Kidney epithelial cell (primary cell): ENCODE measurements at places on chromosomes 5 and 9. TPM values are rescaled to one million over a fixed set of nuclear protein-coding genes. Genes with fewer than 3 reads are reported as not detected.

The CDH9 gene
- total RNA-seq = not detected in 2 replicates

The LHX3 gene
- total RNA-seq = not detected in 2 replicates

The BHMT gene
- 0.14 and 0.88 TPM in 2 replicates for total RNA-seq

DNA sequence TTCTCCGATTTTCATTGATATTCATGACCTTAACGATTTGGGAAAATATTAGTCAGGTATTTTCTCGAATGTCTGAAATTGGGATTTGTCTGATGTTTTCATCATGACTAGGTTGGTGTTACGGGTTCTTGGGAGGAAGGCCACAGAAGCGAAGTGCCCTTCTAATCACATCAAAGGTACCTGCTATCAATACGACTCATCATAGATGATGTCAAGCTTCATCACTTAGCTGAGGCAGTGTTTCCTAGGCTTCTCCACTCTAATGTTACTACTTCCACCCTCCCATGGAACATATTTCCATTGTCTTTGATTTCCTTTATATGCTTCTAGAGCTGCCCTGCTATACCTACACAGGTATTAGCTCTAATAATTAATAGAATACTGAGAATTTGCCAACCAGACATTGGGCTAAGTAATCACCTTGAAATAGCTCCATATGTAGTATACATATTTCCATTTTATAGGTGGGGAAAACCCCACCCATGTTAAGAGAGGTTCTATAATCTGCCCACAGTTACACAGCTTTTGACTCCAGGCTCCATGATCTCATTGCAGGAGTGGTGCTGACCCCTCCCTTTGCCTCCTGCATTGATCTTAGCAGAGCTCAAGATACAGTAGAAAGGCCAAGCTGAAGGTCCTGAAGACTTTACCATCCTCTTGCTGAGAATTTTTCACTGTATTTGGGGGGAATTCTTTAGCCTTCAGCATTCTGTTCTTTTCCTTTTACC lies 238.6 kb upstream of the ADAMTSL1 start:
- no peak for DNase-seq

DNA sequence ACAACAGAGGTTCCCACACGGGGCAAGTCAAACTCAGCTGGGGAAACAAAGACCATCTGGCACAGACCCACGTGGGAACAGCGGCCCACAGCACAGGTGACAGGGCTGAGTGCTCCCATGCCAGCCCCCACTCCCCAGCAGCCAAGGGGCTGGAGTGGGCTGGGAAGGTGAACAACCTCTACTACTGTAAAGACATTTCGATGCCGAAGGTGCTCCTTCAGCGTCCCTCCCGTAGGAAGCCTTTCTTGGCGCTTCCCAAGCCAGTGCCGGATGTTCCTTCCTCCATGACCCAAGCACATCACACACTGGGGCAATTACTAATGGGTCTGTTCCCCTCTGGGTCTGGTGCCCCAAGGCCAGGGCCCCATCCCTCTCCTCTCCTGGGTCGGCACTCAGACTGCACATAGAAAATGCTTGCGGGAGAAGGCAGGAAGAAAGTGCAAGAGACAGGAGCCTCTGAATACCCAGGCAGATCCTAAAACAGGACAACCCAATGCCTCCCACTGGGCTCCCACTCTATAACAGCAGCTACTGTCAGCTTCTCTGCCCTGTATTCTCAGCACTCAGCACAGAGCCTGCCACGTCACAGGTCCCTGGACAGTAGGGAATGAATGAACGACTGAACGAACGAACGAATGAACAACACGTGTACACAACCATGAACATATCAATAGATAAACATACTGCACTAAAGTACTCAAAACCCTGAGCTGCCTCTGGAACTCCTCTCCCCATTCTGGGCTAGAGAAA lies 77.0 kb upstream of the LRRTM2 start:
- DNase-seq = no peak

GRCh38 chr5:164354139-164354751 lies 848.8 kb downstream of the MAT2B start:
- DNase-seq = no peak

DNA sequence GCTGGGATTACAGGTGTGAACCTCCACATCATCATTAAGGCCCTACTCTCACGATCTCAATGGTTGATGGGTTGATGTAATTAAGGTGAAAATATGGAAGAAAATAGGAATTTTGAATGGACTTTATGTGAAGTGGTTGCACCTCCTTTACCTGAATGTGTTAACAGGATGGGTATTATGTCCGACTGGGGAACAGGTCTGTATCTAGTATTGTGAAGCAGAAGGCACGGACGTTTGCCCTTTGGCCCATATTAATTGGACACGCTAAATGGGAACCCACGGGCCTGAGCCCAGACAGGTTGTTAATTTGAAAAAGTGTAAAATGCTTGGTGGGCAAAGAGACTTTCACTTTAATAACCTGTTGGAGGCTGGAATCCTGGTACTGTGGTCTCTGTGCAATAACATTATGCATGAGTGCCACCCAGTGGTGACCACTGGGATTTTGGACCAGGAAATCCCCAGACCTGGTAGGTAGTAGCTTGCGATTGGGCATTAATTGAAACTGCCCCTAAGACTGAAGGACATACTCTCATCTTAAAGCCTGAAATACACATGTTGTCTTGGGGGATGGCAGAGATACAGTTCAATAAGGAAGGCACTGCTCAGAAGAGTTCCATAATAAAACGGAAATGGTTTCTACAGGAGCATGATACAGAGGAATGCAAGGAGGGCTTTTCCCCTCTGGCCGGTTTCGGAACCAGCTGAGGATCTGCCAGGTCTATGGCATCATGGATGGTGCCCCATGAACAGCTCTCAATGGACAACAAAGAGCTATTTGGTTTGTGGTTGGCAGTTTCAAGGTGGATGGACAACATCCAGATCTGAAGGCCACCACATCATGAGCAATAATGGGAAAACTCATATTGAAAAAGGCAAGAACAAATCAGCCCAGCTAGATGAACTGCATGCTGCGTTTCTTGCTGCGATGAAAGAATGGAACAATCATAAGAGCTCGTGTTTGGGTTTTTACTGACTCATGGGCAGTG lies 26.2 kb upstream of the BICD2 start:
- DNase-seq = peak; percentile 37

GRCh38 chr5:169415371-169415770 lies 114.4 kb upstream of the SLIT3 start:
- no peak for DNase-seq

- DNase-seq = no peak
Measured at GRCh38 chr5:42874621-42875198, 63.0 kb upstream of the SELENOP start.

DNA sequence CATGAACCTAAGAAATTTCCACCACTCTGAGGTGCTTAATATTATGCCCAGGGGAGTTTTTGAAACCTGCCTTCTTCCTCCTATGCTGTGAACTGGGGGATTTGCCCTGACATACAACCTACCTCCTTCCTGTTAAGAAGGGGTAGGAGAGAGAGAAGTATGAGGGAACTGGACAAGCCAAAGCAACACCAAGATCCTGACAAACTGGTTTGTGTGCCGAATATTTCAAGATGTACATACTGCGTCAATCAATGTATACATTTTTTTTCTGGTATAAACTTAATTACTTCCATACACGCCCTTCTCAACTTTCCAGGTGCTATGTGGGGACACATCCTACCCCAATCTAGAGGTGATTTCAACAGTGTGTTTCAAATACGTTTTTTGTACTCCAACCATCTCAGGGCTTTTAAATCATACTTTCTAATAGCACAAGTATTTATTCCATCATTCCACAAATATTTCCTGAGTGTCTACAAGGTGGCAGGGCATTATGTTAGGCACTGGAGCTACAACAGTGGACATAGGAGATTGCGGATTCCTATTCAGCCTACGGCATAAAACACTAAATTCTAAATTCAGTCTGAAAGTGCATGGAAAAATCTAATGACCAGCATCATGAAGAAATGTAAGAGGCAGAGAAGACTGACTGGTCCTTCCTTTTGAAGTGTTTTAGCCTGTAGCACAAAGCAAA lies 70.1 kb upstream of the IFNK start:
- DNase-seq = no peak
